ENCODE measurements at places on chromosomes 3 and 15.

DNA sequence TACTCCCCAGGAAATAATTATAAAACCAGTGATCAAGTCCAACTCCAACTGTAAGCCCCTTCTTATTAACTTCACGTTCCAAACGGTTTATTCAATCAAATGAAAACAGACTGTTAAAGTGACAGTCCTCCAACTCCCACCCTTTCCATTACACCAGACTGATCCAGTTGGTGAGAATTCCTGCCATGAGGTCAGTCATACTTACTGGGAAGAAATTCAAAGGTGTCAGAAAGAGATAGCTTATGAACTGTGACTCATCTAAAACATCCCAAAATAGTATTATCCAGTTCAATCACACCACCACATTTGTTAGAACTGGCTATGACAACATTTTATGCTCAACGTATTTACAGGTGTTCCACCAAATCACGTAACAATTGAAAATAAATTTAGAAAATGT is 19.5 kb downstream of the SMARCC1 start:
- DNase-seq = no peak

DNA sequence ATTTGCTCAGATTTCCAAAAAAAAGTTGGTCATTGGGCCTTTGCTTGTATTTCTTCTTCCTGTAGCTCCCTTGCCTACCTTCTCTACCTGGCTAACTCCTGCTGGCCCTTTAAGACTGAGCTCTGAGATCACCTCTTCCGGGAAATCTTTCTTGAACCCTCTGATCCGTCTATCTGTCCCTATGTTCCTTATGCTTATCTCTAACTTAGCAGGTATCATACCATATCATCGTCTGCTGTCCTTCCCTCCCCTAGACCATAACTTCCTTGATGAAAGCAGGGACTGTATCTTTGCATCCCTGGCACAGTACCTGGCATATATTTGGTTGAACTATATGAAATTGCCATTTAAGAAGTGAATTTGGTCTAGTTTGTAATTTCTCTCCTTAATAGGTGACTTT is 42.3 kb downstream of the PDE8A start:
- DNase-seq = no peak

DNA sequence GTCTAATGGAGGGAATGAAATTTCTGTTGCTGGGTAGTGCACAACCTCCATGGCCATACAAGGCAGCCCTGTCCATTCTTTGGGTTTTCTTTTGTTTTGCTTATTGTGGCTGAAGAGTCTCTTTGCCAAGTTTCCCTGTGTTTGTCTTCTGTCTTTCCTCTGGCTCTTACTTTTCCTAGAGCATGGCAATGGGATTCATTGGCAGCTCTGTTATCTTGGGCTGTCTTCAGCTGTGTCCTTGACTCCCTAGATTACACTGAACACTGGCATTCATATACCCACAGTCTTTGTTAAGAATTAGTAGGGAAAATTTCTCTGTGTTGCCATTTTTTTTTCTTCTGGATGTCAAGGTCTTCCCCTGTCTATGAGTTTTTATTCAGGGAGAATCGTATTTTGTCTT is 16.1 kb upstream of the DCBLD2 start:
- DNase-seq = no peak

DNA sequence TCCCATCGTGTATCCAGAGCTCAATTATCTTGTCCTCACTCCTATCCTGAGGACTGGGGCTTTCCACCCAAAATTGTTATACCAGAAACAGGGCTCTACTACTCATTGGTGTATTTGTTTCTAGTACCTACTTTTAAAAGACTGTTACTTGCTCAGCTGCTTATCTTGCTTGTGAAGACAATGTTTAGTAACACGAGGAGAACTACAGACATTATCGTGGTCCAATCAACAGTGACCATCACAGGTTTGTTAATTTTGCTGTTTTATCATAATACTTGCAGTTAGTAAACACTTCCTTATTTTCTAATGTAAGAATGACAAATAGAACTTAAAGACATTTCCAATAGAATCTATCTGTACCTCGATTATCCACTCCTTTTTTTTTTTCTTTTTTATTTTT is 13.5 kb downstream of the LRCH3 start:
- no peak for DNase-seq

DNA sequence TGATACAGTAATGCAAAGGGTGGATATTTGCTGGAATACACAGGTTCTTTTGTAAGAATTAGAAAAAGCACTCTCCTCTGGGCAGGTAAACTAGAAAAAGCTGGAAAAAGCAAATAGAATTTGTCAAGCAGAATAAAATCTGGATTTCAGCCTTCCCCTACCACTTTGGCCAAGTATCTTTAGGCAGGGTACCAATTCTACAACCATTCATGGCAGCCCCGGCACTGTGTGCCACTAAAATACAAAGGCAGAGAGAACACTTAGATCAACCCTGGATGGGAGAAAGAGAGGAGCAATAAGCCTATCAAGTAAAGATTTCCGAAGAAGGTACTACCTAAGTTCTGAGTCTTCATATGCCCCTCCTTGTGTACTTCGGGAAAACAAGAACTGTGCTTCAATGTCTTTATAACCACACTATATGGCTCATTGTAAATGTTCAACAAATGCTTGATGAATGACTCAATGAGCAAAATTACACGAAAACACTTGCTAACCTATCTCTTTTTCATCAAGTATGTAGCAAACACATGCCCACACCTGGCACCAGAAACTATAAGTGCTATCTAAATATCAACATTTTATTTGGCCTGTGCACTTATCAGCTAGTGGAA is 20.8 kb downstream of the STAG1 start:
- no peak for DNase-seq

DNA sequence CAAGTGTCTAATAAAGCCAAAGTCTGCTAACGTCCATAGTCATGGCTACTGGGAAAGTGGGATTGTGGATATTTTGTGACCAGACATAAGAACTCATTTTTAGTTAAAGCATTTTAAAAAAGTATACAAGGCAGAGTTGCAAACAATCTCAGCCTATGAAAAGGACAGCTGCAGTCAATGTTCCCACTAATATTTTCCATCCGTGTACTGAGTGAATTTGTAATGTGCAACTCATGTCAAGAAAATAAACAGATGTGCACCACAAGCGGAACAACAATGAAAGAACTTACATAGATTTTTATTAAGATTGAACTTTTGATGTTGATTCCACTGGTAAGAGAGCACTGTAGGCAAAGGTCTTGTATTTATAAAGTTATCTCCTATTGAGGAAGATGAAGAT is 231.3 kb upstream of the SEMA6D start:
- no peak for DNase-seq

DNA sequence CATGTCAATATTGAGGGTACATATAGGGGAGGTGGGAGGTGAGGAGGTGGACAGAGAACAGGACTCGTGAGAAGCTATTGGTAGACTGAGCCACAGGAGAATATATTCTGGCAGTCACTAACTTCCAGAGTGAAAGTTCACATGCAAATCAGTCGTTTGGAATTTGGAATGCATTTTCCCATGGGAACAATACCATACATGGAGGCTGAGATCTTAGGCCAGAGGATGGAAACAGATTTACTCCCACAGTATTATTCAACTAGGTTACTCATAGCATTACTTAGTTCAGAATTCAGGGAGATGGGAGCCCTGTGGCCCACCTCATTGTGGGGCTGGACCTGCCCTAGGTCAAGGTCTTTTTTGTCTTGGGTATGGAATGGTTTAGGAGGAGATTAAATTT is 36.4 kb upstream of the ABHD2 start:
- no peak for DNase-seq

- no peak for DNase-seq
These were observed 3.1 kb downstream of the CCDC51 start for GRCh38 chr3:48436855-48437254.

DNA sequence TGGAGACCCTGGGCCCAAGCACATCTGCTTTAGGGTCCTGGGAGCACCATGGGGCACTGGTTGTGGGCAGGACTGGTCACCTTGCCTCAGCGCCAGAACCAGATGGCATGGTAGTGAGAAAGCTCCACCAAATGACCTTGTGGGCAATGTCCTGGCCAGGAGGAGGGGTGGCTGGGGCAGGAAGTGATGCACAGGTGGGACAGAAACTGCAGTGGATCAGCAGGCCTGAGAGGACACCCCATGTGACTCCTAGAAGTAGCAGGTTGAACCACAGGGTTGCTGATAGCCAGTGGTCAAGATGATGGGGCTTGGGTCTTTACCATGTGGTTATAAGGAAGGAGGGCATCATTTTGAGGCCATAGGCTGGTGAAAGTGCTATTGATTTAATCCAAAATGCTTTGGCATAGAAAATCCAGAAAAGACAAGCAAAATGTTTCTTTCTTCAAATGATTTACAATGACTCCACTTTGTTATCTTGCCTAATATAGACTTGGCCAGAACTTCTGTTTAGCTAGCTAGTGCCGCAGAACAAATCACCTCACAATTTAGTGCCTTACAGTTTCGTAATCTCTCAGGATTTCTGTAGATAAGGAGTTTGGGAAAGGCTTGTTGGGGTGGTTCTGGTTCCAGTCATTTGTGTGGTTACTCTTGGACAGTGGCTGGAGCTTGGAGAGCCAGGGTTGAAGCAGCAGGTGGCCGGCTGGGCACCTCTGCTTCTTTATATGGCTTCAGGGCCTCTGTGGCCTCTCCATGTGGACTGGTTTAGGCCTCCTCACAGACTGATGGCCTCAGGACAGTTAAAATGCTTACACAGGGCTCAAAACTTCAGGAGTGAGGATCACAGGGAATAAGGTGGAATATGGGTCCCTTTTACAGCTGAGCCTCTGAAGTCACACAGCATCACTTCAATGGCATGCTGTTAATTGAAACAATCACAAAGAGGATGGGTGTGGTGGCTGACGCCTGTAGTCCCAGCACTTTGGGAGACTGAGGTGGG is 27.5 kb downstream of the TMEM158 start:
- no peak for DNase-seq

DNA sequence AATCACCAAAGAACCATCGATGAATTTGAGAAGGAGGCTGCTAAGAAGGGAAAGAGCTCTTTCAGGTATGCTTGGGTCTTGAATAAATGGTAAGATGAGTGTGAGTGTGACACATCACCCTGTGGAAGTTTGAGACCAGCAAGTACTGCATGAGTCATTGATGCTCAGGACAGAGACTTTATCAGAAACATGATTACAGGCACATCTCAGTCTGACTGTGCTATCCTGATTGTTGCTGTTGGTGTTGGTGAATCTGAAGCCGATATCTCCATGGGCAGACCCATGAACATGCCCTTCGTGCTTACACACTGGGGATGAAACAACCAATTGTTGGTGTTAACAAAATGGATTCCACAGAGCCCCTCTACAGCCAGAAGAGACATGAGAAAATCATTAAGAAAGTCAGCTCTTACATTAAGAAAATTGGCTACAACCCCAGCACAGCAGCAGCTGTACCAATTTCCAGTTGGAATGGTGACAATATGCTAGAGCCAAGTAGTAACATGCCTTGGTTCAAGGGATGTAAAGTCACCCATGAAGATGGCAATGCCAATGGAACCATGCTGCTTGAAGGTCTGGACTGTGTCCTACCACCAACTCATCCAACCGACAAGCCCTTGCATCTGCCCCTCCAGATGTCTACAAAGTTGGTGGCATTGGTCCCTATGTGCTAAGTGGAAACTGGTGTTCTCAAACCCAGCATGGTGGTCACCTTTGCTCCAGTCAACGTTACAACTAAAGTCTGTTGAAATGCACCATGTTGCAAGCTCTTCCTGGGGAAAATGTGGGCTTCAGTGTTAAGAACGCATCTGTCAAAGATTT is 20.5 kb downstream of the TM4SF4 start:
- no peak for DNase-seq

- DNase-seq = no peak
These were observed 495.5 kb downstream of the TAFA4 start for GRCh38 chr3:68436619-68437401.

- no peak for DNase-seq
These were observed 990.9 kb downstream of the PLOD2 start for GRCh38 chr3:145170121-145170520.

GRCh38 chr3:188021041-188021440 is 132.9 kb upstream of the LPP start:
- DNase-seq = no peak

DNA sequence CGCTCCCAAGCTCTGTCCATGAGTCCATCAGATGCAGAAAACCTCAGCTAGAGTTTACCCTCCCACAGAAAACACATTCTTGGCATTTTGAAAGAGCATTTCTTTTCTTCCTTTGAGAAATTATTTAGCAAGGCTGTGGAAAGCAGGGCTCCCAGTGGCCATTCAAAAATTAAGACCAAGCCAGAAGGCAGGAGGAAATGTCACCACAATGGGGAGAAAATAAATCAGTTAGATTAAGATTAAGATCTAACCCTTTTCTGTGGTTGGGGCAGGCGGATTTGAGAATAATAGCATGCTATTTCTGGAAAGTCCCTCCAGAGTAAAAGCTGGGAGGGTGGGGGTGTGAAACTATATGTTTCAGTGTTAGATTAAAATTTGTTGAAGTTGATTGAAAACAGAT is 20.2 kb downstream of the LRIG1 start:
- no peak for DNase-seq

DNA sequence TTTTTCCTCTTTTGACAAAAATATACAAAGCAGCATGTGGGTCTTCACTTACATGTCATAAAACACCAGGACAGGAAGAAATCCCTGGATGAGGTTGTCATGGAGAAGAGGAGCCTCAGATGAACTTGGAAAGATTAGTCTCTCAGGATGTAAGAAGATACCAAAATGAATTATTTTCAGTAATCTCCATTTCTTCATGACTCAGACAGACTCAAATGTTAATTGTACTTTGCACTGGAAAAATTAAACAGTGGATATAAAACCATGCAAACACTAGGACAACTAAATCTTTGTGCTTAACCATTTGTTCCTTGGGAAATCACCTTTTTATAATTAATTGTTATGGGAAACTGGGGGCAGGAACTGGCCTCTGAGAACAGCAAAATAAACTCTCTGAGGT is 237.0 kb downstream of the CD47 start:
- DNase-seq = no peak

- no peak for DNase-seq
These were observed 45.1 kb downstream of the PTPN23 start for GRCh38 chr3:47425959-47426358.

DNA sequence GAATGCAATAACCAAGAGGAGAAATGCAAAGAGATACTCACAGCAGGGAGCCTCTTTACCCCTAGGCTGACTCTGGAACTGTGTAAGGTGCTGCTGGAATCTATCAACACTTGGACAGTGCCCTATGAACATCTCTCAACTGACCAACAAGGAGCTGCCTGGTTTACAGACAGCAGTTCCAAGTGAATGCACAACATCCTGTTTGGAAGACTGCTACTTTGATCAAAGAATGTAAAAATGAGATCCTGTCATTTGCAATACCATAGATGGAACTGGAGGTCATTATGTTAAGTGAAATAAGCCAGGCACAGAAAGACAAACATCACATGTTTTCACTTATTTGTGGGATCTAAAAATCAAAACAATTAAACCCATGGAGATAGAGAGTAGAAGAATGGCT is 136.3 kb downstream of the IMPG2 start:
- no peak for DNase-seq

- no peak for DNase-seq
These were observed 566.0 kb downstream of the ROBO2 start for GRCh38 chr3:77605865-77606264.

- DNase-seq = no peak
These were observed 190.7 kb upstream of the UBE2E1 start for GRCh38 chr3:23615068-23615467.

GRCh38 chr3:49882166-49882565 is 12.5 kb upstream of the CAMKV start:
- no peak for DNase-seq
